T-helper 2 cell treated with Interferon-gamma antibody and Interleukin-4, amounts not matched to agents 100 ng/mL and 5 ng/mL, for 36 hours (primary cell): ENCODE measurements at places on chromosomes 7 and 10. TPM values are rescaled to one million over a fixed set of nuclear protein-coding genes. Genes with fewer than 3 reads are reported as not detected.

The HOXA10 gene
- total RNA-seq, result 0.11 TPM in 1 of 2 replicates, not detected in the other

The MYO3A gene
- total RNA-seq, result not detected in 2 replicates

The HMX2 gene
- not detected in 2 replicates for total RNA-seq

The VAX1 gene
- total RNA-seq, result not detected in 2 replicates

The DIP2C gene
- 2.5 and 2.7 TPM in 2 replicates for total RNA-seq

The GPR15LG gene
- not detected in 2 replicates for total RNA-seq

The NEUROD6 gene
- not detected in 2 replicates for total RNA-seq

The RAPGEF5 gene
- 0.27 and 0.41 TPM in 2 replicates for total RNA-seq

The SEMA3C gene
- total RNA-seq, result not detected in 2 replicates

The CD36 gene
- not detected in 2 replicates for total RNA-seq
